Hypothalamus (tissue), 51 donors: ENCODE measurements at places on chromosomes 12 and 14.

DNA sequence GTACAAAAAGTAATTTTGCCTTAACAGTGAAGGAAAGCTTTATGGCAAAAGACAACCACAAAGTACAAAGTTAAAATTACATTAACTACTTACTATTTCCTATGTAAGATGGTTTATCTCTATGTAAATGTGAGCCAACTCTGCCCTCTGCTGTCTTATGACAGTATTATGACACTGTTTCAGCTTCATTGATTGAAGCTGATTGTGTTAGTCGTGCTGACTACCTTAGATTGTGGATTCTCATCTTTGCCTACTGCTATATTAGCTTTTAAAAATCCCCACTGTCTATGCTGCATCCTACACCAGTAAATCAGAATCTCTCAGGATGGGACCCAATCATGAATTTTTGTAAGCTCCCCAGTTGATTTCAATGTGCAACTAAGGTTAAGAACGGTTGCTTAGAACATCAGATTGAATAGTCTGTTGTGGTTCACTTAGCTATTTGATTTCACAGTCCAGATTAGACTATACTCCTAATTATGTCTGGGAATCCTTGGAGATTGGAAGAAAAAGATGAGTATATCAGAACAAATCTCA is 12.2 kb upstream of the SPTB start:
- no peak for DNase-seq

DNA sequence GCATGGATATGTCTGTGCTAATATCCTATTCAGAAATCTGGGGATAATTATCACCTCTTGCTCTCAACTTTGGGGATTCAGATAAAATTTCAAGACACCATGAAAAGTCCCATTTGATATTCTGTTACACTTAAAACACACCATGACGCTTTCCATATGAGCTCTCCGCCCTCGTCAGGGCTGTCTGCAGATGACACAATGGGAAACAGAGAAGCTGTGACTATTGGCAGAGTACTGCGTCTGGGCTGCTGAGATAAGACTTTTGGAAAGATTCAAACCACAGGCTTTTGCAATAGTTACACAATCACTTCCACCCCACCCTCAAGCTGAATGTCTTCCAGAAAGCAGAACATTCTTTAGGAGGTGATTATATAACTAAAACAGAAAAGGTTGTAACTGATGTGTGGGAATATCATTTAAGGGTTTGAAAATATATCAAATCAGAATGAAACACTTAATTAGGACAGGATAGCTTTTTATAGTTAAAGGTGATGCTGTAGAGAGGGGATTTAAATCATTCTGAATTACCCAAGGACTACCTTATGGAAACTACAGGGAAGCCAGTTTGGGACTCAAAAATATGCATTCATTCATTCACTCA is 75.3 kb upstream of the TMPO start:
- peak; percentile 5 for DNase-seq

DNA sequence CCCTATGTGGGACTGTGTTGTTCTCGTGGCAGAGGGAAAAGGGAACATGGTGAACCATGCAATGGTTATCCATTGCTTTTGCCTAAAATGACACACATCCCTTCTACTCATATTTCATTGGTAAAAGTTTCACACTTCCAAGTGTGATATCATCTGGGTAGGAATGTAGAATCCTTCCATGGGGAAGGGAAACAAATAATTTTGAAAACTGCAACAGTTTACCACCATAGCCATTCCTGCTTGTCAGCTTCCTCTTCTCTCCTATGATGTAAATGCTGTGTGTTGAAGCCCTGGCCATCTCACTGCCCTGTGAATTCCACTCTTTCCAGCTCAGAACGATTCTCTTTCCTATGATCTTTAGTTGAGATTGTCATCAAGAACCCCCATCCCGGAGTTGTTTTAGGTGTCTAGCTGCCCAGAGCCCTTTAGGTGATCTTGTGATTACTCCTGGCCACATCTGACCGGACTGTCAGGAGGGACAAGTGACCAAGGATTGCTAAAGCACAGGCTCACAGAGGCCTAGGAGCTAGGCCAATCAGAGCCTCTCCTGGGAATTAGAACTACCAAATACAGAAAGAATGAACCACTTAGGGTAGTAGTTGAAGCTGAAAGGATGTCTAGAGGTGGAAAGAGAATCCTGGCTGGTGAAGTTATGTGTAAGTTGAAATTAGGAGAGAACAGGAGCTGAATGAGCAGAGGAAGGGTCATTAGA is 84.6 kb downstream of the VCPKMT start:
- DNase-seq: no peak

- DNase-seq: no peak
Measured at GRCh38 chr14:29643433-29644211, 284.0 kb downstream of the PRKD1 start.

DNA sequence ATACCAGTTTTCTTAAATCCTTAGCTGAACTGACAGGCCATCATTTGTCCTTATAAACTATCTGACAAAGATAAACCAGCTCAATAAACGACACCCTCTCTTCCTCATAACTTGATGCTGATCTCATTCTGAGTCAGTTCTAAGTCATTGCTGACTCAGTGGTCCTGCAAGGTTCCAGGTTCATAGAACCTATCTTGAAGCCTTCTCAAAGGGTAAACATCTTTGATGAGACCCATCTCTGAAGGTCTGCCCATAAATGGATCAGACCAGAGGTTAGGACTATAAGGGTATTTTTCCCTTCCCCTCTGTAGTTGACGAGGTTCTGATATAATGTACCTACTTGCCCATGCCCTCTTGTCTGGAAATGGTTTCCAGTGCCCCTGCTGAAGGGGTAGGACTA is 11.9 kb downstream of the NAA25 start:
- no peak for DNase-seq

DNA sequence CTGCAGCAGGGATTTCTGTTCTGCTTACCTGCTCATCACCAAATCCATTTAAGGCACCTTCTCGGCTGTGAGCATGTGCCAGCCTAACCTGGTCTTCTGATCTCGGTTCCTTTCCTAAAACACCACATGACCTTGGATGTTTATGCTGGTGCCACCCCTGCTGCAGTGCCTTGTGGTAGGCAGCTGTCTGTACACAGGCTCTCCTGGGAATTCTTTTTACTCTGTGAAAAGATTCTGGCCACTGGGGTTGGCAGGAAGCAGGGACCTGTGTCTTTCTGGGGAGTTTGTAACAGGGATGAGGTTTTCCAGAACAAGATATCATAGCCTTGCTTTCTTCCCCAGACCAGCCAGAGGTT is 10.4 kb upstream of the PLEKHG3 start:
- no peak for DNase-seq

DNA sequence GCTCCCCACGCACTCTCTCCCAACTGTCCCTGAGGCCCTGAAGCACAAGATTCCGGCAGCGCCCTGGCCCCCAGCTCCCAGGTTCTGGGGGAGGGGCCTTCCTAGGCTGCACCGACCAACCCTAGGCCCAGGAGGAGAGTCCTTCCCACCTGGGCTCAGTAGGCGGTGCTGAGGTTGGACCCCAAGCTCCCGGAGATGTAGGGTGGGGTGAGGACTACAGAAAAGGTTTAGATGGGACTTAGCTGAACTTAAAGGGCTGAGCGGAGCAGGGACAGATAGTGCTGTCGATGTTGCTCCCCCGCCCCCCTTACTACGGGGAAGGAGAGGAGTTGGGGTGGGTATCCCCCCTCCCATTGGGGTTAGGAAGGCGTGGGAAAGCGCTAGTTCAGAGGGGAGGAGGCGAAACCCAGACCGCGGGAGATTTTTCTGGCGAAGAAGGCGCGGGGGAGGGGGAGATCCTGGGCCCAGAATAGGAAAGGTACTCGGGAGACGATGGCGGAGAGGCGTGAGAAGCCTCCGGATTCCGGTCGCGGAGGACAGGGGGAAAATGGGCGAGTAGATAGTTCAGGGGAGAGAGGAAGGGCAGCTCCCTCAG is 4.2 kb upstream of the BAZ2A start:
- no peak for DNase-seq

- no peak for DNase-seq
Measured at GRCh38 chr14:68232300-68233055, 412.9 kb downstream of the RAD51B start.

DNA sequence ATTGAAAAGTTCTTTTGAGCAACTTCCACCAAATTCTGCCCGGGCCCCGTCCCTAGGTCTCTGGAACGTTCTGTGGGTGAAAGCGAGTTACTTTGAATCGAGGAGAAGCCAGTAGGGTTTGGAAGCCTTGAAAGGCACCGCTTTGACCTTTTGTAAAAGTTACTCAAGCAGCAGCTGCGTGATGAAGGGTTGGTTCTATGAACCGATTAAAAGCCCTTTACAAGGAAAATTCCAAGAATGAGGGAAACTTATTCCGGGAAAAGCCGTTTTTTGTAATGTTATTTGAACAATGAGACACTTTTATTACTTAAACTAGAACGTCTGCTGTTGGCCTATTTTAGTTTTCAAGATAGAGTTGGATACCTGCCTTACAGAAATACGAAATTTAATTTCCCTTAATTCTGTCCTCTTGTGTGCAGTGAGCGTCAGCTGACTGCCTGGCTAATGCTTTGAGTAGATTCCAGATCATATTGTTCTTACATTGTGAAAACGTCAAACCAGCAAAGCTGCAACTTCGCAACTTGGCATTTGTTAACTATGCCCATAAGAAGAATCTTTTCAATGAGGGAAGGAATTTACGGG is 906 bp downstream of the LARP4 start:
- DNase-seq: no peak

DNA sequence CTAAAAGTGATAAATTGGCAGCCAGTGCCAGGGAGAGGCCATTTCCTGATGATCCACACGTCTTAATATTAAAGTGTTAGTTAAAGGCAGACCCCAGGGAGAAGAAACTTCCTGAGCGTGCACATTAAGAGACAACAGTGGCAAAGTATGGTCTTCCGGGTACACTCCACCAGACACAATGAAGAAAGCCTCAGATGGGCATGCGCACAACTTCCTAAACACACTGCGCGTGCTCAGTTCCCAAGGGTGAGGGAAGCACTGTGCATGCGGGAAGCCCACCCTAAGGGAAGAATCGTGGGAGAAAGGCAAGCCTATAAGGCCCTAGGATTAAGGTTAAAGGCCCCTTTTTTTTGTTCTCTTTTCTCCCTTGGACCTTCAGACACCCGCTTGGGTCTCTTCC is 140.7 kb upstream of the CDKN3 start:
- no peak for DNase-seq

GRCh38 chr14:68655911-68656316 is 137.0 kb downstream of the ZFP36L1 start:
- no peak for DNase-seq

DNA sequence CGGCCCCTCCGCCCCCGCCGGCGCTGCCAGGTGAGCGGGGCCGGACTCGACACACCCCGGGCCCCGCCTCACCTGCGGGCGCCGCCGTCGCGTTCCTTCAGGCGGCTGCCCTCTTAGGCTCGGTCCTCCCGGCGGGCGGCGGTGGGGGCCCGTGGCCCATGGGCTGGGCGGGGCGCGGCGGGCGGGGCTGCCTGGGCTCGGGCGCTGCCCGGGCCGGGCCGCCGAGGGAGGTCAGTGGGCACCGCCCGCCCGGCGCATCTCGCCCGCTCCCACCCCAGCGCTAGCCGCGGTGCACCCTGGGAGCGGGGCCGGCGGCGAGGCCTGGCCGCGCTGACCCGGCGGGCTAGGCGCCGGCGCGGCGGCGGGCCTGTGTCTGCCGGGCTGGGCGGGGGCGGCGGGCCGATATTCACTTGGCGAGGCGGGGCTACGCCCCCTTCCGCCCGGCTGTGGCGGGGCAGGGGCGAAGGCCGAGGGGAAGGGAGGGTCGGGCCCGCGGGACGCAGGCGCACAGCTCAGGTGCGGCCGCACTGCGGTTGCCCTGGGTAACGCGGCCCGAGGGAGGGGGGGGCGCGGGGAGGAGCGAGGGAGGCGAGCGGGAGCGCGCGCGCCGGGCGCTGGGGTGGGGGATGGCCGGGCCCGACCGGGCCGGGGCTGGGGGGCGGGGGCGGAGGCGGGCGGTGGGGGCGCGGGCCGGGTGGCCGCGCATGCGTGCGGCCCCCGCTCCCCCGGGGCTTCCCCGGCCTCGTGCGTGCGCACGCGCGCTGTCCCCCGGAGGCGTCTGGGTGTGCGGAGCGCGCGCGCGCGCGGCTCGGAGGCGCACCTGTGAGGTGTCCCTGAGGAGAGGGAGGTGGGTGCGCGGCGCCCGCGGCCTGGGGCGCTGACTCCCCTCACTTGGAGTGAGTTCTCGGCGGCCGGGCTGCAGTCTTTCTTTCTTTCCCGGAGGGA is at the start of the genes CCDC92 and ZNF664:
TSS of gene CCDC92 (minus strand) at position 375 of the 945 bp plus-strand sequence. CDS start 28,526 bp downstream, outside the sequence.
TSS of gene ZNF664 (plus strand) at position 759 of the 945 bp plus-strand sequence. CDS start 38,930 bp downstream, outside the sequence.
- DNase-seq: peak; percentile 80

- DNase-seq: no peak
Measured at GRCh38 chr12:72540811-72541210, 268.6 kb downstream of the TRHDE start.

DNA sequence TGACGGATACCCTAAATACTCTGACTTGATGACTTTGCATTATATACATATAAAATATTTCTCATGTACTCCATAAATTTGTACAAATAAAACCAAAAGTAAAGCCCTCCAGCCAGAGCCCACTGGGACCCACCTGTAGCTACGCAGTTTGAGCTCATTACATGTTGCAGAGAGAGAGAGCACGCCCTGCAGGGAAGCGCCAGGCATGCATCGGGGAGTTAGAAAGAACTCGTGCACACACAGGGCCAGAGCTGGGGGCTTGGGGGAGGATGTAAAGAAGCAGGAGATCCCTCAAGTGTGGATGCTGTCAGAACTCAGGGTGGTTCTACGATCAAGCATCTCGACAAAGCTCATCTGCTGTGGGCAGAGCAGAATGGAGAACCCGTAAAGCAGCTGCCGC is 178.5 kb upstream of the RTL1 start:
- no peak for DNase-seq

DNA sequence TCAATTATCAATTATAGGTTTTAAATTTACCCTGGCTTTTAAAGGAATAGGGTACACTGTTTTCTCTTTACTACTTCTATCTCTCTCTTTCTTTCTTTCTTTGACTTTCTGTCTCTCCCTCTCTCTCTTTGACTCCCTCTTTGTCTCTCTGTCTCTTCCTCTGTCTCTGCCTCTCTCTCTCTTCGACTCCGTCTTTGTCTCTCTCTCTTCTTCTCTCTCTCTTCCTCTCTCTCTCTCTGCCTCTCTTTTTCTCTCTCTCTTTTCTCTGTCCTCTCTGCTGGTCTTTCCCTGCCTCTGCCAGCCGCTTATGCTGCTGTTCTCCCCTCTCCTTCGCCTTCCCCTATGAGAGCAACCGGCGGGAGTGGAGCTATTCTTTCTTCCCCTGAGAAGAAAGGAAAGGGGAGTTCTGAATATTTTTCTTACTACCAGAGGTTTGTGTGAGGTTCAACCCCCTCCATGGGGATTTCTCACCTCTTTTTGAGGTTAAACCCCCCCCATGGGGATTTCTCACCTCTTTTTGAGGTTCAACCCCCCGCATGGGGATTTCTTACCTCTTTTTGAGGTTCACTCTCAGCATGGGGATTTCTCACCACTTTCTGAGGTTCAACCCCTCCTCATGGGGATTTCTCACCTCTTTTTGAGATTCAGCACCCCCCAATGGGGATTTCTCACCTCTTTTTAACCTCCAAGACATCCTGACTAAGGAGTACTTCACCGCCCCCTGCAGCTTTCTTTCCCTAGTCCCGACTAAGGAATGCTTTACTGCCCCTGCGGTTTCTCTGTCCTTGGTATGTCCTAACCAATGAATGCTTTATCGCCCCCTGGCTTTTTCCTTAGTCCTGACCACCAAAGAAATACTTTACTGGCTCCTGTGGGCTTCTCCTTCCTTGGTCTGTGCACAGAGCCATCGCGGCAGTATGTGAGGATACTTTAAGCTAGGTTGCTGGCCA is 27.4 kb upstream of the DDHD1 start:
- no peak for DNase-seq
